Uterine smooth muscle cell (primary cell): ENCODE measurements at places on chromosomes 3 and 15. TPM values are rescaled to one million over a fixed set of nuclear protein-coding genes. Genes with fewer than 3 reads are reported as not detected.

SERINC4 gene
- total RNA-seq = 0.11 TPM in 1 of 2 replicates, not detected in the other

TGM4 gene
- total RNA-seq = not detected in 2 replicates

CKMT1A gene
- not detected in 2 replicates for total RNA-seq

TRAIP gene
- total RNA-seq = 3.1 and 10.5 TPM in 2 replicates

CPB1 gene
- not detected in 2 replicates for total RNA-seq

SAMD7 gene
- not detected in 2 replicates for total RNA-seq
